ENCODE measurements at places on chromosomes 13 and 19. TPM values are rescaled to one million over a fixed set of nuclear protein-coding genes. Genes with fewer than 3 reads are reported as not detected.

GNG7 gene
- total RNA-seq, result 2.2 TPM

DNA sequence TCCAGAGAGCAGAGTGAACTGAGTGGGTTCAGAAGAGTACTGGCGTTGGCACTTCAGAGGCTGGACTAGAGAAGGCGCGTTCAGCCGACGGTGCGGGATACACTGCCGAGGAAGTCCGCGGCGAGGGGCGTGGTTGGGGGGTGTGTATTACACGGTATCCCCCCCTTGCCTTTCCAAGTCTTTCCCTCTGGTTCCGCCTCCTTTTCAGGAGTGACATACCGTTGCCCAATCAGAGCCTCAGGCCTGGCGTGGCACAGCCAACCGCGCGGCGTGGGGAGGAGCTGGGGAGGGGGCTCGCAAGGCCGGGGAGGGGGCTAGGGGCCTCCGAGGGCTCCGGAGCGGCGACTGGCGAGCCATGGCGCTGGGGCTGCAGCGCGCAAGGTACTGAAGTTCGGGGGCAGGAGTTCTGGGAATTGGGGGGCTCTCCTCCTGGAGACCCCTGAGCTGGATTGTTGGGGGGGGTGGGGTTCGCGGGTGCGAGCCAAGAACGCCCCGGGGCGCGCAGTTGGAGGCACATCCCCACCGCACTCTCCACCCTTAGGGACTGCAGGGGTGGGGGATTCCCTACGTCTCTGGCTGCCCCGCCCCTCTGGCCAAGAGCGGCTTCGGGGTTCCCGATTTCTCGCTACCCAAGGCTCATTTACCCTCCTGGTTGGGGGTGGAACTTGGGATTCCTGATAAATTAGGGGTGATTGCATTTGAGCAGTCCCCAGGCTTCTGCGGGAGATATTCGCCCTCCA, at the start of gene HIF3A:
Gene HIF3A, plus strand, starts transcription at position 321 of the 740 bp plus-strand sequence. Its CDS starts 35 bp downstream, at position 356.
- peak; percentile 81 for DNase-seq

GRCh38 chr13:75929076-75929475, 292.9 kb downstream of the LMO7 start:
- DNase-seq, result no peak

DNA sequence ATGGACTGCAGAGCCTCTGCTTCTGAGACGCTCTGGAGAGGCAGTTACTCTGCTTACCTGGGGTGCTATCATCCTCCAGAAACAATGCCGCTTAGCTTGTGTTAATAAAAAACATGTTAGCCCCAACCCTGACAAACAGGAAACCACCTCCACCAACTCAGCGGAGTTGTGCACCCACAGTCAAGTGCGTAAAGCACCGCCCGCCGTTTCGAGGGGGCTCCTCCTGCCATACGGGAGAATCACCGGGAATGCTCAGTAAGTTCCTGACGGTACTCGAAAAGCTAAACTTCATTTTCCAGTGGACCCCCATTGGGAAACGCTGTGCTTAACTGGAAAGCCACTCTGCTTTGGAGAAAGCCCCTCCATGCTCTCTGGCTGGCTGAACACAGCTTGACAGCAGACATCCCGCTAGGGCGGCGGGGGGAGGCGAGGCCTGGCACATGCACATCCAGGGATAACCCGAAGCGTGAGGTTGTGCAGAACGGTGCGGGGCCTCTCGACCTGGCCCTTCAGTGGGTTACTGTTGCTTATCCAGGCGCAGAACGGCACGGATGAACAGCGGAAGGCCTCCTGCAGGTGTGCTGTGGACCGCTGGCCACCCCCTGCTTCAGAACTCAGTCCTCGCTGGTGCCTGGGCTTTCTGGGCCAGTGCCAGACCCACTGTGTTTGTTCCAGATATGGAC, 17.1 kb downstream of the GAS6 start:
- DNase-seq, result no peak

GRCh38 chr13:57437587-57437986, 194.0 kb upstream of the PCDH17 start:
- DNase-seq, result no peak
